Caki2 (cell line): ENCODE measurements at places on chromosomes 2 and 18. TPM values are rescaled to one million over a fixed set of nuclear protein-coding genes. Genes with fewer than 3 reads are reported as not detected.

The CNOT11 gene
- total RNA-seq, result 96.0 and 125 TPM in 2 replicates

DNA sequence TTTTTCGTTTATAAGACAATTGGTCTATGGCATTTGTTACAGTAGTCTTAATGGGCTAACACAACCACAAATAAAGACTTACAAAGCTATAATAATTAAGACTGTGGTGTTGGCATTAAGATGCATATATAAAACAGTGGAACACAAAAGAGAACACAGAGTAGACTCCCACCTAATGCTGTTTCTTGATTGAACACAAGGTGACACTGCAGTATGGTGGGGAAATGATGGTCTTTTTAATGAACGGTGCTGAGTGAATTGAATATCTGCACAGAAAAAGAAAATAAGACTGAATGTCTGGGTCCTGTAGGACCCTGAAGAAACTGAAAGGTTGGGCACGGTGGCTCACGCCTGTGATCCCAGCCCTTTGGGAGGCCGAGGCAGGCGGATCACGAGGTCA lies 1136.6 kb upstream of the NXPH2 start:
- DNase-seq, result no peak

The GCKR gene
- 6.0 and 8.9 TPM in 2 replicates for total RNA-seq

DNA sequence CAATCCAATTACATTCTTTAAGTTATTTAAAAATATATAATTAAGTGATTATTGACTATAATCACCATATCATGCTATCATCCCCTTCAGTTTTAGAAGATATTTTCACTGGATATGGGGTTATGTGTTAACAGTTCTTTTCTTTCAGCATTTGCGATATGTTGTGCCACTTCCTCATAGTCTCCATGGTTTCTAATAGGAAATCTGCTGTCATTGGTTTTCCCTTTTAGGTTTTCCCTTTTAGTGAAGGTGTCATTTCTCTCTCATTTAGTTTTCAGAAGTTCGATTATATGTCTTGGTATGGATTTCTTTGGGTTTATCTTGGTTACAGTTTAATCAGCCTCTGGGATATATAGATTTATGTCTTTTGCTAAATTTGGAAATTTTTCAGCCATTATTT lies 34.8 kb upstream of the EPG5 start:
- no peak for DNase-seq

The VIT gene
- total RNA-seq, result 0.98 TPM in 1 of 2 replicates, not detected in the other

DNA sequence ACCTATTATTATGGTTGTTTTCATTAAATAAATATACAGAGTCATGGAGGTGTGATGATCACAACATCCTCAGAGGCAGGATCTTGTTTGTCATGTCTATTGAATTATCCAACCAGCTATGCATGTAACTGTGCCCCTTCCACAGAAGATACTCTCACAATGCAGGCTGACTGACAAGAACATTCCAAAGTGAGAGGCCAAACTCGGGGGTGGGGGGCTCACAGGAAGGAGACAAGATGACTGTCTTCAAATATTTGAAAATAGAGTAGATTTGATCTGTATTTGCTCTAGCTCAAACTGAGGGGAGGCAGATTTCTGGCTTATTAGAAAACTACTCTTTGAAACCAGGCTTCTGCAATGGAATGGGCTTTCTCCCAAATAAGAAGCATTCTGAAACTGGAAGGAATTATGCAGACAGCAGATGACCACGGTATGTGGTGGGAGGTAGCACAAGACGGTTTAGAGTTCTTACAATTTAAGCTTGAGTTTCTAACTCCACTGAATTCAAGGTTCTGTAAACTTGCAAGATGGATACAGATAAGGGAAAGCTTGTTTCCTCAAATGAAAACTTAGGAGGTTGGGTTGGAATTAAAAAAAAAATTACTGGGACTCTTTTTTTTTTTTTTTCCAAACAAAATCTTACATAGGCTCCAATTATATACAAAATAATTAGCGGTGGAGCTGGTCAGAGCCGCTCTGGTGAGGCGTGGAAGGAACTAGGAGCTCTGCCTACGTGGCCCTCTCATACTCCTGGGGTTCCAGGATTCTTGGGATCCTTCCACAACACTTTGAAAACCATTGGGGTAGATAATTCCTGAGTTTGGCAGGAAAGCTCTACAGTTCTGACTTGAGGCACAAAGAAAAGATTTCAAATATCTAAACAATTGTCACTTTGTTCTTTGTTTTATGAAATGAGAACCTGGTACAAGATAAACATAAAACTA lies 79.3 kb downstream of the PLA2R1 start:
- DNase-seq, result no peak

The CXCR1 gene
- not detected in 2 replicates for total RNA-seq

DNA sequence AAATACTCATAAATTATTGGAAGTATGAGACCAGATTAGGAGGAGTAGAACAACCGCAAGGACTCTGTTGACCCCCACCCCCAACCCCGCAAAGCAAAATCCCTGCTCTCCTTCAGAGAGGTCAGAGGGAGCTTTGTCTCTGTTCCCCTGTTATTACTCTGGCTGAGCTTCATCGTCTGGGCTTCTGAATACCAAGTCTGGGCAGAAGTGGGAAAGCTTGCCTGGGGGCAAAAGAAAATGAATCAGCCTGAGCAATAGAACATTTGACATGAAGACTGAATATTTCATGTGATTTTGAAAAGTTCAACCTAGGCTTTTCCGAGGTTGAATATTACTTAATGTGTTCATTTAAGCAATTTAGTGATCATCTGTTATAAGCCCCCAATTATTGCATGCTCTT lies 114.6 kb upstream of the ARHGAP28 start:
- no peak for DNase-seq

GRCh38 chr2:20451341-20451740 lies 4.5 kb downstream of the RHOB start:
- DNase-seq, result no peak

GRCh38 chr2:220961143-220961860 lies 610.8 kb downstream of the EPHA4 start:
- DNase-seq, result no peak

DNA sequence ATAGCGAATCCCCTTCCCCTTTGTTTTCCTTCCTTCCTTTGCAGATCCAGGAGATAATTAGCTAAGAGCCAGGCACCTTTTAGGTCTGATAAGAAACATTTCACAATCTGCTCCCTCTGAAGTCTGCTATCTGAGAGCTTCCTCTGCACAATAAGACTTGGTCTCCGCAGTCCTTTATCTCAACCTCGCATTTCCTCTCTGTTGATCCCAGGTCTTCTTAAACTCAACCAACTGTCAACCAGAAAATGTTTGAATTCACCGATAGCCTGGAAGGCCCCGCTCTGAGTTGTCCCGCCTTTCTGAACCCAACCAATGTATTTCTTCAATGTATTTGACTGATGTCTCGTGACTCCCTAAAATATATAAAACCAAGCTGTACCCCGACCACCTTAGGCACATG lies 78.4 kb upstream of the CTDP1 start:
- no peak for DNase-seq

The OTX1 gene
- not detected in 2 replicates for total RNA-seq

- peak; percentile 74 for DNase-seq
These were observed 17.5 kb upstream of the CDC42EP3 start for GRCh38 chr2:37688771-37689468.

The MC4R gene
- not detected in 2 replicates for total RNA-seq

- DNase-seq, result no peak
These were observed at the start of gene TRABD2A for GRCh38 chr2:84880645-84881521. Gene TRABD2A (minus strand): TSS chr2:84881084. CDS start chr2:84881039, 45 bp downstream.

The INPP5D gene
- not detected in 2 replicates for total RNA-seq

GRCh38 chr2:195639238-195639858 lies 17.7 kb upstream of the SLC39A10 start:
- no peak for DNase-seq

The TRIM43 gene
- total RNA-seq, result not detected in 2 replicates

- no peak for DNase-seq
These were observed 26.2 kb downstream of the EPC2 start for GRCh38 chr2:148670773-148671172.

DNA sequence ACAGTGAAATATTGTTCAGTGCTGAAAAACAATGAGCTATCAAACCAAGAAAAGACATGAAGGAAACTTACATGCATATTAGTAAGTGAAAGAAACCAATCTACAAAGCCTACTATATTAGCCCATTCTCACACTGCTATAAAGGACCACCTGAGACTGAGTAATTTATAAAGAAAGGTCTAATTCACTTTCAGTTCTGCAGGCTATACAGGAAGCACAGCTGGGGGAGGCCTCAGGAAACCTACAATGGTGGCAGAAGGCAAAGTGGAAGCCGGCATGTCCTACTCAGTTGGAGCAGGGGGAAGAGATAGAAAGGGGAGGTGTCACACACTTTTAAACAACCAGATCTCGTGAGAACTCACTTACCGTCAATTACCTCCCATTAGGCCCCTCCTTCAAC lies 232.1 kb downstream of the TMX3 start:
- no peak for DNase-seq

GRCh38 chr18:23938043-23938756 lies 76.4 kb upstream of the TTC39C start:
- no peak for DNase-seq

- DNase-seq, result peak; percentile 2
These were observed 230.4 kb downstream of the MEIS1 start for GRCh38 chr2:66665124-66665984.

The FOXI3 gene
- not detected in 2 replicates for total RNA-seq

The PSTPIP2 gene
- not detected in 2 replicates for total RNA-seq

DNA sequence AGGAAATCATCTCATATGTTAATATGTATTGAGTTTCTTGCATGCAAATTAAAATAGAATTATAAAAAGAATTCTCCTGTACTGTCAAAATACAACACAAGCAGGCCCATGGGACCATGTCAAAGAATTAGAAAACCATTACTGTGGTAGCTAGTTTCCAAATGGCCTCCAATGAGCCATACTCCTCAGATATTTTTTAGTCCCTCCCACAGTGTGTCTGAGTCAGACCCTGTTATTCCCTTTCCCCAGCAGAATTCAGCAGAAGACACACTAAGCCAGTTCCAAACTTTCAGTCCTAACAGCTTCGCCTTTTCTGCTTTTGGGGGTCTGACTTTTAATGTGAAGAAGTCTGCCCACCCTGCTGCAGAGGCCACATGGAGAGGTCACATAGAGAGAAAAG lies 86.7 kb downstream of the FIGN start:
- DNase-seq, result no peak

DNA sequence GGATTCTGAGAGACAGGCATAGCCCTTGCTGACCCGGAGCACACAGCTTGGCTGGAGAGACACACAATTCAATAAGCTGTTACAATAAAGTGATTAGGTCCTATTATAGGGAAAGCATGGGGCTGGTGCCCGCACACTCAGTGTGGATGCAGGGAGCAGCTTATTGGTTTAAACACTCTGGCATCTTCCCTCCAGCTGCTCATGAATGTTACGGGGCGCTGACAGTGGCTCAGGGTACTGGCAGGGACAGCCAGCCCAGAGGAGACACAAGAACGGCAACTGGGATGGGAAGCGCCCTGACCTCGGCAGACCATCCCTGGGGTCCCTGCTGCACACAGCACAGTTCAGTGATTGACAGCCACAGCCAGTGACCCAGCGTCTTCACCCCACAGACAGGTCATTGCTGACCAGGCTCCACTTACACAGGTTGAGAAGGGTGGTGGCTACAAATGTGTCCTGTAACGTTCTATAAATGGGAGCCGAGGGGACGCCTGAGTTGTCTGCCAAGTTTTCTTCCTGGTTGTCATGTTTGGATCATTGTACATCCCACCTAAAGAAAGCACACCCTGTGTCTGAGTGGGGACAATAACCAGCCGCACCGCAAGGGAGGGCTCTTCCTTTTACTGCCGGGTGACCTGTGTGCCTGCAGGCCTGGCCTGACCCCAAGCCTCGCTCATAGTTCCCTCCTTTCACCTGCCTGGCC lies 60.3 kb downstream of the SH3BP4 start:
- DNase-seq, result no peak

DNA sequence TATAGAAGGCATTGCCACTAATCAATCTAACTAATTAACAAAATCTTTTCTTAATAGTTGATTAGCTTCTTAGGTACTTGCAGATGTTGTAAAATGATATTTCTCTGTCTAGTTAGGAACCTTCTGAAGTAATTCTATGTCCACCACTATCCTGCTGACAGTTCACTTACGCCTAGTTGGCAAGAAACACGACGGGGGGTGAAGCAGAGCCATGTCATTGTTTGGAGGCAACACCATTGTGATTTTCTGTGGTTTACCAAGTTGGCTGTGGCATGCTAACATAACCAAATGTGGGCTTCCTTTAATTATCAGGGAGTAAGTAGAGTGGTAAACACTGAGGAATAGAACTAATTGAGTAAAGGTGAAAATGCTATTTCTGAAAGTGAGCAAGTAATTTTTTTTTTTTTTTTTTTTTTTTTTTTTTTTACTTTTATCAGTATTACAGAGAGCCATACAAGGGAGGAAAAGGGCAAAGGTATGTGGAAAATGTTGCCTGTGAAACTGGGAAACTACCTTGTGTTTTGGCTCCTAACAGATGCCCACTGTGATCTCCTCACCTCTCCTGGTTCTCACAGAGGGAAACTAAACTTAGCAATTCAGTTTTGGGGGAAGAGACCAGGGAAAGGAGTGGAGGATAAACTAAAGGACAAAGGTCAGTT lies 126.8 kb downstream of the MEIS1 start:
- DNase-seq, result no peak

GRCh38 chr2:101895819-101896322 lies 95.9 kb upstream of the IL1R2 start:
- no peak for DNase-seq

GRCh38 chr2:5121121-5121520 lies 571.1 kb upstream of the SOX11 start:
- no peak for DNase-seq

The PMAIP1 gene
- 2.7 and 8.5 TPM in 2 replicates for total RNA-seq

The SNORC gene
- total RNA-seq, result 2.0 and 14.6 TPM in 2 replicates

DNA sequence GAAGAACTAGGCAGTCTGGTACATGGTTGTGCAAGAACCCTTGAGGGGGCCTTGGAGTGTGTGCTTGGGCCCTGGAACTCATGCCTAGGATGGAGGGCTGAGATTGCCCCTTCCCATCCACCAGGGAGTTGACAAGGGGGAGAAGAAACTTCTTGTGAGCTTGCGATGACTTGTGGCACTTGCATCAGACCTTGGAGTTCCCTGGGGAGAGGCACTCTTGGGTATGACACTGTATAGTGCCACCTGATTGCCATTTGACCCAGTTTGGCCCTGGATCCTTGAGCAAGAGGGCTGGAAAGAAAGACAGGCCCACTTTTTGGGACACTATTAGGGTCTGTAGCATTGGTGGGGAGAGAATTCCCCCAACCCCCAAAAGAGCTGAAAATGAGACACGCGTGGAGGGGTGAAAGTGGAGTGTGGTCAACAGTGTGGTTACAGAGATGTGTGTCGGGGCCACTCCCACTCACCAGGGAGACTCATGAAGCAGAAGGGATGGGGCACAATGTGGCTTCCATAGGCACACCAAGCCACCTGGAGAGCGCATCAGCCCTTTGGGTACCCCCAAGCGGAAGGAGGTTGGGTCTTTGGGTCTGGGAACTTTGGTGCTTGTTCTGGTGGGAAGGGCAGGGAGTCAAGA lies 101.3 kb downstream of the MSH2 start:
- no peak for DNase-seq

- DNase-seq, result no peak
These were observed 2036.1 kb upstream of the LRRTM1 start for GRCh38 chr2:82340578-82341053.

DNA sequence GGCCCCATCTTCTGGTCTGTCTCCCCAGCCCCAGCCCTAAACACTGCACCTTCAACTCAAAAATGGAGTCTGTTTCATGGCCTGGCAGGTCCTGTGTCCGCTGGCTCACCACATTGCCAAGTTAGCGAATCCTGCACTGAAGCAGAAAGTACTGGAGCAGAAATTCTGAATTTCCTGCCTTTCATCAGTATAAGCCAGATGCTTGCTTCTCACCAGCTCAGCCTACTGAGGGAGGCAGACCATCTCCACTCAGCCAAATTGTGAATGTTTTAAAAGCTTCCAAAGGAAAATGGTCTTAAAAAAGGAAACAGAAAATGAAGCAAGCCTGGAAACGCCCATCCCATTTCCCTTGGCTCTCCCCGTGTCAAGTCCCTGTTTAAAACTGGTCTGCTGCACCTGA lies 157.8 kb downstream of the C1D start:
- no peak for DNase-seq
